ENCODE measurements at places on chromosomes 13 and 19.

- peak; percentile 4 for DNase-seq
Observed at GRCh38 chr19:41746593-41747227, 8.6 kb upstream of the CEACAM6 start.

GRCh38 chr13:38308736-38309135, 40.9 kb upstream of the UFM1 start:
- DNase-seq, result no peak

- no peak for DNase-seq
Observed at GRCh38 chr19:1235625-1236538, 1.9 kb downstream of the CBARP start.

- DNase-seq, result no peak
Observed at GRCh38 chr13:72566526-72566925, 160.9 kb downstream of the MZT1 start.

DNA sequence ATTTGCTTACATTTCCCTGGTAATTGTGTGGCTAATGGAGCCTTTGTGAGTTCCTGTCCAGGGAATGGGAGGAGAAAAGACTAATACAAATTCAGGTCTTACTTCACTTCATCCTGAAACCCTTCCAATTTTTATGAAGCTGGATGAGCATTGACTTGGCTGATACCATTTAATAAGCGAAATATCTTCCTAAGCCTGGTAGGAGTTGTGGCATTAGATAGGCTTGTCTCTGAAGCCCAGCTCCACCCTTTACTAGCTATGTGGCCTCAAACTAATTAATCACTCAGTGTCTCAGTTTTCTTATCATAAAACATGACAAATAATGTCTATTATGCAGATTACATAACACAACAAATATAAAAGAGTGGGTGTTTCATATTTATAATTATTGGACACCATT, 106.3 kb downstream of the FGF9 start:
- DNase-seq, result no peak

DNA sequence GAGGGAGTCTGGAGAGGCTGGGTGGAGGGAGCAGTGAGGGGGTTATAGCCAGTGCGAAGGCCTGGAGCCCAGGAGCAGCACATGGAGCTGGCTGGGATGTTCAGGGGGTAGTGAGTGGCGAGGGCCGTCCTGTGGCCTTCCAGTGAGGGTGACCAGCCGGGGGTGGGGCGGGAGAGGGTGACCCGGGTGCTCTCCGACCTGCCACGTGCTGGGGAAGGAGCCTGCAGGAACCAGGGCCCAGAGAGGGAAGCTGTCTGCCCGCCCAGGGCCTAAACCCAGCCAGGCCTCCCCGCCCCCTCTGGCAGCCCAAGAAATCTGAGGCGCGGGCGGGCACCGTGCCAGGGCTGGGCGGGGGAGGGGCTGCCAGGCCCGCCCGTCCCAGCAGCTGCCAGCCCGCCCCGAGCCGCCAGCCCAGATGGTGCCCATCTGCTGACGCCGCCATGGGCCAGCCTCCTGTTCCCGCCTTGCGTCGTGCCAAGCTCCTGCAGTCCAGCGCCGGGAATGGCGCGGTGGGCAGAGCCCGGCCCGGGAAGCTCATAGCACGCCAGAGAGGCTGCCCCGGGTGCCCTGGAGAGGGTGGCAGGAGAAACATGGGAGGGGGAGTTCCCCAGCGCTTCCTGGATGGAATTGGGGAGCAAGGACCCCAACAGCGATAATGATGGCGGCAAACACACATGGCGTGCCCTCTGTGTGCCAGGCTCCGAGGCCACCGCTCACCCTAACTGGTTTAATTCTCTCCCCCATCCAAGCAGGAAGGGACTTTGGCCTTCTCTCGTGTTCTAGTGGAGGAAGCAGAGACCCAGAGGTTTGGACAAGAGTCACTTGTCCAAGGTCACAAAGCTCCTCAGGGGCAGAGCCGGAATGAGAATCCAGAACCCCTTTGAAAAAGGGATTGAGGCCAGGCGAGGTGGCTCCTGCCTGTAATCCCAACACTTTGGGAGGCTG, 21.5 kb downstream of the NFIC start:
- DNase-seq, result peak; percentile 92

- DNase-seq, result no peak
Observed at GRCh38 chr19:44816301-44816700, 7.4 kb downstream of the BCAM start.

GRCh38 chr13:104318121-104318520, 1251.9 kb upstream of the SLC10A2 start:
- DNase-seq, result peak; percentile 45
